ENCODE measurements at places on chromosomes 2 and 18. TPM values are rescaled to one million over a fixed set of nuclear protein-coding genes. Genes with fewer than 3 reads are reported as not detected.

GRCh38 chr2:51734115-51734514 is 702.2 kb upstream of the NRXN1 start:
- no peak for DNase-seq

DNA sequence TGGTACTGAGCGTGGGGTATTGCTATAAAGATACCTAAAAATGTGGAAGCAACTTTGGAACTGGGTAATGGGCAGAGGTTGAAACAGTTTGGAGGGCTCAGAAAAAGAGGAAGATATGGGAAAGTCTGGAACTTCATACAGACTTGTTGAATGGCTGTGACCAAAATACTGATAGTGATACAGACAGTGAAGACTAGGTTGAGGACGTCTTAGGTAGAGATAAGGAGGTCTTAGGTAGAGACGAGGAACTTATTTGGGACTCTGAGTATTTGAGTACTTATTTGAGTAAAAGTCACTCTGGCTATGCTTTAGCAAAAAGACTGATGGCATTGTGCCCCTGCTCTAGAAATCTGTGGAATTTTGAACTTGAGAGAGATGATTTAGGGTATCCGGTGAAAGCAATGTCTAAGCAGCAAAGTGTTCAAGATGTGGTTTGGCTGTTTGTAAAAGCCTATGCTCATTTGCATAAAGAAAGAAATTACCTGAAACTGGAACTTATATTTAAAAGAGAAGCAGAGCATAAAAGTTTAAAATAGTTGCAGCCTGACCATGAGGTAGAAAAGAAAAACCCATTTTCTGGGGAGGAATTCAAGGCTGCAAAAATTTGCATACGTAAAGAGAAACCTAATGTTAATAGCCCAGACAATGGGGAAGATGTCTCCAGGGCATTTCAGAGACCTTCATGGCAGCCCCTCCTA is 219.6 kb downstream of the PDE1A start:
- no peak for DNase-seq

- no peak for DNase-seq
These were observed 239.8 kb downstream of the CALCRL start for GRCh38 chr2:187208199-187208785.

DNA sequence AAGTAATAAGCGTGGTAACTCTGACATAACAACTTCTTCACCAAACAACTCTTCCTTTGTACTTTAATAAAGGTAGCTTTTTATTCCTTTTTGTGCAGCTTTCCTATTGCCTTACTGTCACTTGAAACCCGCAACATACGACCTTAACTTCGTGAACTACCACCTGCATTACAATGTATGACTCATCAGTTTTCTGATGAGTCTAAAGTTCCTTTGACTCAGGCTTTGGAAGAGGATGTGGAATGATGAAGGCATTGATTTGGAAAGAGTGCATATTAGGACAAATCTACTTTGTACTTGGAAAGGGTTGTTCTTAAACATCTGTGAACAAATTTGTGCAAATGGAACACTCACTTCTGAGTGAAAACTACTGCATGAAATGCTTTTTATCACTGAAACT is 1012.1 kb downstream of the TMEM182 start:
- DNase-seq, result no peak

GRCh38 chr2:1883476-1883875 is 139.2 kb upstream of the PXDN start:
- DNase-seq, result no peak

DNA sequence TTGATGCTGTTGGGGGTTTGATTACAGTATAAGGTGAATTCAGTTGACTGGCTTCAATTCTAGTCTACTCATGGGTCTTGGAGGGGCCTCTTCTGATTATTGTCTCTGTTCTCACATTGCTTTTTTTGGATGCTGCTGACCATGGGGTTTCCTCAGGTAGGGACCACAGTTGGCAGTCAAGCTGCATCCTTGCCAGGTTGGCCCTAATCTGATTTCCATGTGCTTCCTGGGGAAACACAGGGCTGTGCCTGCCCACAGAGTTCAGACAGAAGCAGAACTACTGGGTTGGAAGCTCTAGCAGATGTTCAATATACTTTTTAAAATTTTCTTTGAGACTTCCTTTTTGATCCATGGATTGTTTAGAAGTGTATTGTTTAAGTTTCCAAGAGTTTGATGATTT is 227.3 kb downstream of the XIRP2 start:
- no peak for DNase-seq

GRCh38 chr2:122999821-123000220 is 1025.3 kb upstream of the CNTNAP5 start:
- DNase-seq, result no peak

- DNase-seq, result no peak
These were observed 298.6 kb upstream of the FAM98A start for GRCh38 chr2:33897741-33898140.

Gene TXNDC2
- total RNA-seq, result not detected

Gene ALPG
- total RNA-seq, result not detected

GRCh38 chr2:179237209-179237946 is 27.3 kb downstream of the SESTD1 start:
- DNase-seq, result no peak

- DNase-seq, result no peak
These were observed 15.7 kb downstream of the CCL20 start for GRCh38 chr2:227829337-227829736.

DNA sequence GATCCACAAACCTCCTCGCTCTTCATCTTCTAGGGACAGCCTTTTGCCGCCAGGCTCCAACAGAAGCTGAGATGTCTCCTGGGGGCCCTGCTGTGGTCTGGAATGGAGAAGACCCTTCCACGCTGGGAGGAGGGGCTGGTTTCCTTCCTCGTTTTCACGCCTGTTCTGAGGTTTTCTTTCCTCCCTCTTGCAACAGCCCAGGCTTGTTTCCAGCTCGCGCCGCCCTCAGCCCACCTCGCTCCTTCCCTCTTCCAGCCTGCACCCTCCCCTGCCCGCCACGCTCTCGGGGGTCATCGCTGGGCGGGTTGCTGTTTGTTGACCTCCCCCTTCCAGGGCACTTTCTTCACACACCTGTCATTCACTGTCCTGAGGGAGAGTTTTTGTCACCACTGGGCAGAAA is 55.4 kb downstream of the VAPA start:
- no peak for DNase-seq

DNA sequence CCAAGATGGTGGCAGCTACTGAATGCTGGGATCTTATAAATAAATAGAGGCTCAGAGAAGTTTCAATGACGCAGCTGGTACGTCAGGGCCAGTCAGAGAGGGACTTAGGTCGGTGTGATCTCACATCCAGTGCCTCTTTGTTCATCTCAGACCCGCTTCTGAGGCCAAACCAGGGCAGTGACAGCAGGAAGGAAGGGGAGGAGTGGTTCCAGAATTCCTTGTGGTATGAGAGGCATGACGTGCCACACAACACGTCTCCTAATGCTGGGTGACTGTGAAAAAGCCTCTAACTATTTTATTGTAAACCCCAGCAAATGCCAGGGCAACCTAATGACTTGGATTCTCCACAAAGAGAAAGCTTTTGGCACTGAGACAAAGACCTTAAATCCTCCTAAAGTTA is 423.3 kb downstream of the LPIN1 start:
- no peak for DNase-seq

Gene STAT4
- total RNA-seq, result 7.1 TPM

GRCh38 chr18:50586710-50587109 is 26.8 kb downstream of the MAPK4 start:
- DNase-seq, result no peak

DNA sequence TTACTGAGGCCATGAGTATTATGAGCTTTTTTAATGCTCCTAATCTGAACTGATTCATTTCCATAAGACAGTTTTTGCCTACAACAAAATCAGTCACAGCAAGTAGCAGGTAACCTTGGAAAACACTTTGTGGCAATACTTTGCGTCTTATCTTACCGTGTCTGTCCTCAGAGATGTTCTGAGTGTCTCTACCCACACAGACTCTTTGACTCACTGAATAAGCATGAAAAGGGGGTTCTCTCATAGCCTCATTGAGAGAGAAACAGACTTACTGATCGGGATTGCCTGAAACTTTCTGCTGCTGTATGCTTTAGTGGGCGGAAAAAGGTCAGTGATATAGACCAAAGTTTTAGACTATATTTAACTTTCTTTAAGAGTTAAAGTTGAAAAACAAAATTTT is 92.6 kb downstream of the MYL12B start:
- no peak for DNase-seq

- no peak for DNase-seq
These were observed 104.2 kb downstream of the LRP2 start for GRCh38 chr2:169258045-169258601.

Gene AQP12A
- total RNA-seq, result not detected

Gene ANKRD53
- total RNA-seq, result 1.8 TPM

GRCh38 chr18:71942433-71942832 is 601.7 kb downstream of the CBLN2 start:
- DNase-seq, result no peak

GRCh38 chr2:160401895-160402294 is 91.7 kb downstream of the RBMS1 start:
- DNase-seq, result no peak

DNA sequence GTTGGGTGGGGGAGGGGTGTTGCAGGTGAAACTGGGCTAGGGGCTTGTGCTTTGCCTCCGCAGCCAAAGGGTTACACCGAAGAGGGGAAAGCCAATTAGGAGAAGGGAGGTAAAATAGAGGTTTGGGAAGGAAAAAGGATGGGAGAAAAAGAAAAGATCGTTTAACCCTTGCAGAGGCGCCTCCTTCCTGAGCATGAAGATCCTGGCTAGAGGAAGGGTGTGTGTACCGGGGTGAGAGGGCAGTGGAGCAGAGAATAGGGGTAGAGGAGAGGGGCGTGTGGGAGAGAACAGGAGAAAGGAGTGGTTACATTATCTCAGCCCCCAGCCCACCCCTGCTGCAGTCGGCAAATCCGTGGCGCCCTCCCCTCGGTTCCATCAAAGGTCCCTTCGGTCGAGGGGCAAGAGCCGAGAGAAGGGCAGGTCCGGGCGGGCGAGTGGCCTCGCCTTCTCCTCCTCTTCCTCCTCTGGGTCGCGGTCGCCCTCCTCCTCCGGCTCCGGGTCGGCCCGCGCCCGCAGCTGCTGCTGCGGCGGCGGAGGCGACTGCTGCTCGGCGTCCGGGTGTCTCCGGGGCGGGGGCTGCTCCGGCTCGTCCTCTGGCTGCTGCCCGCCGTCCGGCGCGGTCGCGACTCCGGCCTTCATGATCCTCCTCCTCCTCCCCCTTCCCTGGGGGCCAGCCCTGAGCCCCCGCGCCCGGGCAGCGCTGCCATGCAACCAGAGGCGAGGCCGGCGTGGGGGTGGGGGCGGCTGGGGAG is 1.1 kb downstream of the MARCHF4 start:
- DNase-seq, result no peak

DNA sequence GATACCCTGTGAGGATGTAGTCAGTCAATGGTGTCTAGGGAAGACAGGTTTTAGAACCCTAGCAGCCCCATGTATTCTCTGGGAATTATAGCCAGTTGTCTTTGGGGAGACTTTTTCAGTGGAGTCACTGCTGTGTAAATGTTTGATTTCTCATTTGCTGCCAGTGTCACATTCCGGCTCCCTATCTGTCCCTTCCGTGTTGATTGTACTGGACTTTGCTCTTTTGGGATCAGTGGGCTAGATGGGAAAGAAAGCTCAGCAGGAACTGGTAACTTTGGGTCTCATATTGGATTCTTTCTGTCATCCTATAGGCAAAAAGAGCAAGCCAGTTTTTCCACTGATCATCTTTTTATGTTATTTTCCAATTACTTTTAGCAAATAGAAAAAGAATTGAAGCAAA is 70.1 kb downstream of the GTF3C3 start:
- DNase-seq, result no peak

Gene PNKD
- total RNA-seq, result 24.6 TPM

Gene POTEI
- total RNA-seq, result 0.05 TPM

- peak; percentile 54 for DNase-seq
These were observed 102.5 kb downstream of the CHN1 start for GRCh38 chr2:174902506-174903263.

Gene LYPD6B
- total RNA-seq, result 15.2 TPM

DNA sequence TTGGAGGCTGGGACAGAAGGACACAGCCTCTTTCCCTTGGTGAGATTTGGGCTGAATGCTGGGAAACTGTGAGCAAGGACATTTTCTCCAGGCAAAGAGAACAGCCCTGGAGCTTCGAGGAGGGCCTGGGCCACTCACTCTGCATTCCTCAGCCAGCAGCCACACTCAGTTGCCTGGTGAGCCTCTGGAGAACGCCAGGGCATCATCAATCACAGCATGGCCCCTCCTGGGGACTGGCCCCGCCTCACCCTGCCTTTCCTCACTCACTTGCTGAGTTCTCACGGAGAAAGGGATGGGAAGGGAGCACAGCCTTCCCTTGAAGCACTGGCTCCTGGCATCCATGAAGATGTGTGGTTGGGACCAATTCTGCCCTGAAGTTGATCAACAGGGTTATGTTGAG is 55.0 kb downstream of the APOB start:
- DNase-seq, result no peak

DNA sequence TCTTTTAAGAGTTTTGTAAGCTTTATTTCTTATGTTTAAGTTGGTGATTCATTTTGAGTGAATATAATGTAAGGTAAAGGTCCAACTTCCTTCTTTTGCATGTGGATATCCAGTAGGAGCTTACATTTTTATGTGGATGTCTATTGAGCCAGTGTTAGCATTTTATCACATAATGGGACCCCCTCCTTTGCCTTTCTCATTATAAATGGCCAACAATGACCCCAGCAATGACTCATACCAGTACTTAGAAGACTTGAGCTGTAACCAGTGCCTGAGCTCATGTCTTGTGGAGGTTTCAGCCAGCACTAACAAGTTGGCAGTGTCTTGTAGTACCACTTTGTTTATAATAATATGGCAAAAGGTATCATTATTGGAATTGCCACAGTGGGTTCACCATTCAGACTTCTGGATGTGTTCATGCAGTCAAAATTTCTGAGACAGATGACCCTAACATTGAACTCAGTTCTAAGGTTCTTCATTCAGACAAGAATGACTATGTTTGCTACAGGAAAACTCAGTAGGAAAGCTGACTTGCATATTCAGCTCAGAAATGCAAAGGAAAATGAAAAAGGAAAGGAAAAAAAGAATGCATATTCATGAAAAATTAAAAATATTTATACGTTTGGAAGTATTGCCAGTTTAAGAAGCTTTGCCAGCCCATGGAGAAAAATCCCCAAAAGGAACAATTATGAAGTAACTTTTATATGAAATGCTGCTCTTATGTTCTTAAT is 41.0 kb downstream of the CDKL4 start:
- DNase-seq, result no peak

Measured in urinary bladder (tissue), 4 donors.